ENCODE measurements at places on chromosomes 2 and 18.

- H3K27ac ChIP-seq = peak overlapping the region; percentile 96
- H3K36me3 ChIP-seq = peaks cover 16% of the 10 kb centered on the region
These were observed 108.3 kb downstream of the SMAD7 start for GRCh38 chr18:48842259-48843061.

- DNase-seq = no peak
- H3K27me3 ChIP-seq = peaks cover 2% of the 10 kb centered on the region
- H3K36me3 ChIP-seq = peaks cover 34% of the 10 kb centered on the region
- peaks cover 95% of the 10 kb centered on the region for H3K4me1 ChIP-seq
- no peak overlapping the region for H3K27ac ChIP-seq
These were observed 17.7 kb downstream of the KLF7 start for GRCh38 chr2:207148020-207148419.

DNA sequence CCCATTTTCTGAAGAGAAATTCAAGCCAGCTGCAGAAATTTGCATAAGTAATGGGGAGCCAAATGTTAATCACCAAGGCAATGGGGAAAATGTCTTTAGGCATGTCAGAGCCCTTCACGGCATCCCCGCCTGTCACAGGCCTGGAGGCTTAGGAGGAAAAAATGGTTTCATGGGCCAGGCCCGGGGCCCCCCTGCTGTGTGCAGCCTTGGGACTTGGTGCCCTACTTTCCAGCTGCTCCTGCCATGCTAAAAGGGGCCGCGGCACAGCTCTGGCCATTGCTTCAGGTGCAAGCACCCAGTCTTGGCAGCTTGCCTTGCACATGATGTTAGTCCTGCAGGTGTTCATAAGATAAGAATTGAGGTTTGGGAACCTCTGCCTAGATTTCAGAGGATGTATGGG lies 1235.7 kb downstream of the DPP10 start:
- DNase-seq = peak; percentile 2
- no peaks in the 10 kb centered on the region for H3K27me3 ChIP-seq
- H3K4me3 ChIP-seq = no peak overlapping the region
- H3K27ac ChIP-seq = no peak overlapping the region
- no peaks in the 10 kb centered on the region for H3K4me1 ChIP-seq

- no peak for DNase-seq
- peaks cover 55% of the 10 kb centered on the region for H3K36me3 ChIP-seq
- peaks cover 3% of the 10 kb centered on the region for H3K27me3 ChIP-seq
- H3K4me1 ChIP-seq = no peaks in the 10 kb centered on the region
- H3K27ac ChIP-seq = no peak overlapping the region
These were observed 23.1 kb upstream of the PNO1 start for GRCh38 chr2:68134554-68134953.

- no peak for DNase-seq
- no peaks in the 10 kb centered on the region for H3K36me3 ChIP-seq
- H3K4me1 ChIP-seq = peaks cover 15% of the 10 kb centered on the region
- H3K27me3 ChIP-seq = peaks cover 89% of the 10 kb centered on the region
These were observed 1.0 kb upstream of the FAM110C start for GRCh38 chr2:47346-47725.

GRCh38 chr2:10721396-10722251 lies at the start of gene ATP6V1C2:
TSS of gene ATP6V1C2 (plus strand) at chr2:10721630. CDS start at chr2:10722850, 1,220 bp downstream.
- peak; percentile 81 for DNase-seq
- H3K4me1 ChIP-seq = peaks cover 15% of the 10 kb centered on the region
- H3K27me3 ChIP-seq = peaks cover 98% of the 10 kb centered on the region

DNA sequence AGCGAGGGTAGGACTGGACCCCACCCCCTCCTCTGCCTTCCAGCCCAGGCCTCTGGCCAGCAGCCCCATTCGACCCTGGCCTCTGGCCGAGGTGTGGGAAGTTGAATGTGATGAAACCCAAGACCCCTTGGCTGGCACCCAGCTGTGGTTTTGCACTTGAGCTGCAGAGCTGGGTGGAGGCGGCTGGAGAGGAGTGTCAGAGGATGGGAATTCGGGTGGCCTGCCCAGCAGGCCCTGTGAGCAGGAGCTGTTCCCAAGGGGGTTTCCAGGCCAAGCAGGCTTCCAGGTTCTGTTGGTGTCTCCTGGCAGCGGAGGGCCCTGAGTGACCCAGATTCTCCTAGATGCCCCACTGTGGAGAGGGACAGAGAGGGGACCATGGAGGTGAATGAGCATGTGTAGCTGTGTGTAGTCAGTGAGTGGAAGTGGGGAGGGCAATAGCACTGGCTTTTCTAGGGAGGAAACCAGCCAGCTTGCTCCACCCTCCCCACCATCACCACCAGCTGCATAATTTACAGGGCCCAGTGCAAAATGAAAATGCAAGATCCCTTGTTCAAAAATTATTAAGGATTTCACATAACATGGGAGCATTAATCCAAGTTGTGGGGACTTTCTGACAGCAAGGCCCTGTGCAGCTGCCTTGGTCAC lies 172.2 kb upstream of the HAAO start:
- no peaks in the 10 kb centered on the region for H3K36me3 ChIP-seq
- H3K4me1 ChIP-seq = peaks cover 76% of the 10 kb centered on the region
- H3K4me3 ChIP-seq = no peak overlapping the region
- DNase-seq = no peak
- no peak overlapping the region for H3K27ac ChIP-seq

DNA sequence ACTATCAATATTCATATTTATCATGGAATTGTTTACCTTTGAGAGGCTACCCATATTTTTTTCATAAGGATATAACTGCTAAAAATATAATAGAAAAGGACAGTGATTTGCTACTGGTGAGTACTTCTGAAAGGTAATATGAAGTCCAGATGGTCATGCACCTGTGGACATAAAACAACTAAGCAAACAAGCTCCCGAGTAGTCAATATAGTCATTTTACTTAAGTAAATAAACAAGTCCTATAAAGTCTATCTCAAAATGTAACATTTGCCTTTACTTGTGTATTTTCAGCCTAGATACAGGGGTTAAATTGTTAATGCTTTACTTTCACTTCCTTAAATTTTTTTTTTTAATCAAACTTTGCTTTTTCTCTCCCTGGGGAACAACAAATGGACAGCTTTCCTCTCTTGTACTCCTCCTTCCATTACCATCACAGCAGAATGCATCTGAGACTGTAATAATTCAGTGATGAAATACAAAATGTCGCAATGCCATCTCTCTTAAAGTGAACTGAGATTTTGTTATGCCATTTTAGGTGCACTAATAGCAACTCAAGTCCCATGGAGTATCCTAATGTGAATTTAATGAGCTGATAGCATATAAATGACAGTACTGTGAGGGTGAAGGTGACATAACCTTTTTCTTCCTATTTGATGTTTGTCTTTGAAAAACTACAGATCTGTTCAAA lies 1325.4 kb upstream of the ZEB2 start:
- DNase-seq = no peak
- no peaks in the 10 kb centered on the region for H3K36me3 ChIP-seq
- no peak overlapping the region for H3K4me3 ChIP-seq
- H3K27me3 ChIP-seq = no peaks in the 10 kb centered on the region

GRCh38 chr2:135791418-135792190 lies 45.4 kb downstream of the LCT start:
- H3K27me3 ChIP-seq = no peaks in the 10 kb centered on the region
- peak overlapping the region; percentile 88 for H3K27ac ChIP-seq
- no peak overlapping the region for H3K4me3 ChIP-seq
- no peak for DNase-seq
- H3K4me1 ChIP-seq = peaks cover 5% of the 10 kb centered on the region
- H3K36me3 ChIP-seq = peaks cover 17% of the 10 kb centered on the region

GRCh38 chr2:121890041-121890440 lies 134.6 kb downstream of the TSN start:
- H3K27ac ChIP-seq = no peak overlapping the region
- H3K36me3 ChIP-seq = no peaks in the 10 kb centered on the region
- DNase-seq = no peak
- peaks cover 6% of the 10 kb centered on the region for H3K27me3 ChIP-seq

- peaks cover 38% of the 10 kb centered on the region for H3K4me1 ChIP-seq
- H3K36me3 ChIP-seq = no peaks in the 10 kb centered on the region
- H3K27me3 ChIP-seq = peaks cover 9% of the 10 kb centered on the region
These were observed 559.3 kb upstream of the ID2 start for GRCh38 chr2:8122520-8122919.

All from nephron progenitor cell (in vitro differentiated cells).